LoVo (cell line): ENCODE measurements at places on chromosomes 16 and 17.

DNA sequence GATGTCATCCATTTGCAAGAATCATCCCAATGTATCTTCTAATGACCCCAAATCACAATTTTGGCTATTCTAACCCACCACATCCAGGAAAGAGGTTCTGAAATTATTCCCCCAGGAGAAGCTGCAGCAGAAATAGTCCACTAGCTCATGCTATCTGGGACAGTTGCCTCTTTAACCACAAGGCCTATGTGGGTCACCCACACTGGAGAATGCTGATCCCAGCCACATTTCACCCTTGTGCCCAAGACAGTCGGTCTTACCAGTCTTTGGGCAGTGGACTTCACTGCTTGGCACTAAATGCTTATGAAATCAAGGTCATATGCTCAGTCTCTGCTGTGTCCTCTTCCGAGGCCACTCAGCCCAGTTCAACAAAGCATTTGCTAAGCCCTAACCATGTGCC is 27.0 kb downstream of the ABCC12 start:
- no peak for DNase-seq

GRCh38 chr17:1087381-1088241 is 90.7 kb downstream of the TIMM22 start:
- no peak for DNase-seq

DNA sequence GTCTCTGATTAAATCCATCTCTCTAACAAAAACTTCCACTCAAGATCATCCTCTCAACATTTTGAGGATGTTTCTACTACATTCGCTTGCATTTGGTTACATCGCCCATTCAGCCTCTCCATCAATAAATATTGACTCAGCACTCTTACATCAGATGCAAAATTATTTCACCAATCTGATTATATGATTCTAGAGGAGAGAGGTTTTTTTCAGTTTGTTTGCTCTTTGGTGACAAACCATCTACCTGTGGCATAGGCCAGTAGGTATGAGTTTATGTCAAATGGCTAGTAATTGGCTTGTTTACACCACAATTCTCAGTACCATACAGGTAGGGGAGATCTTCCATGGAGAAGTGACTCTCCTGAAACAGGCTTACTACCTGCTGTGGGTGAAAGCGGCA is 52.3 kb downstream of the TOX3 start:
- peak; percentile 22 for DNase-seq

DNA sequence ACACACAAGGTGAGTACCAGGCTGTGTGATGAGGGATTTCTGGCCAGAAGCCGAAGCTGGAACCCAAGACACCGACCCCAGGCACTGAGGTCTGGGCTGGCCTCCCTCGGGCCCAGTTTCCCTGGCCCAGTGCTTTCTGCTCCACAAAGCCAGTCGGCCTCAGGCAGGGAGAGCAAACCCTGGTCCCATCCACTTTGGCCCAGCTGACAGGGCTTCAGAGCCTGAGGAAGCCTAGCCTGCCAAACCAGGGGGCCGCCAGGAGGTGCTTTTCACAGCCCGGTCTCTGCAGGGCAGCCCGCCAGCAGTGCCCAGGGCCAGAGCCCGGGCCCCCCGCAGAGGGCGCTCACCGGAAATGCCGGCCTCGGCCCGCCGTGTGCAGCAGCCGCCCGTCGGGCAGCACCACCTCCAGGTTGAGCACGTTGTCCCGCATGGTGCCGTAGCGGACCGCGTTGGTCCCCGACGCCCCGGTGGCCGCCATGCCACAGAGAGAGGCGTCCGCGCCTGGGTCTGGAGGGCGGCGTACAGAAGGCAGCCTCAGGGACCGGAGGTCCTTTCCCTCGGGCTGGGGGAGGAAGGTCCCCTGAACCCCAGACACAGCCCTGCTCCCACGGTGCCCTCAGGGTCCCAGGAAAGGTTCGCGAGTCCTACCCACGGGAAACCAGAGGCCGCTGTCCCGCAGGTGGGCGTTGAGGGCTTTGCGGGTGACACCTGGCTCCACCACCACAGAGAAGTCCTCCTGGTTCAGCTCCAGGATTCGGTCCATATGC is 2.2 kb downstream of the LDHD start:
- no peak for DNase-seq

GRCh38 chr17:77553459-77554066 is 404.9 kb upstream of the TNRC6C start:
- no peak for DNase-seq

DNA sequence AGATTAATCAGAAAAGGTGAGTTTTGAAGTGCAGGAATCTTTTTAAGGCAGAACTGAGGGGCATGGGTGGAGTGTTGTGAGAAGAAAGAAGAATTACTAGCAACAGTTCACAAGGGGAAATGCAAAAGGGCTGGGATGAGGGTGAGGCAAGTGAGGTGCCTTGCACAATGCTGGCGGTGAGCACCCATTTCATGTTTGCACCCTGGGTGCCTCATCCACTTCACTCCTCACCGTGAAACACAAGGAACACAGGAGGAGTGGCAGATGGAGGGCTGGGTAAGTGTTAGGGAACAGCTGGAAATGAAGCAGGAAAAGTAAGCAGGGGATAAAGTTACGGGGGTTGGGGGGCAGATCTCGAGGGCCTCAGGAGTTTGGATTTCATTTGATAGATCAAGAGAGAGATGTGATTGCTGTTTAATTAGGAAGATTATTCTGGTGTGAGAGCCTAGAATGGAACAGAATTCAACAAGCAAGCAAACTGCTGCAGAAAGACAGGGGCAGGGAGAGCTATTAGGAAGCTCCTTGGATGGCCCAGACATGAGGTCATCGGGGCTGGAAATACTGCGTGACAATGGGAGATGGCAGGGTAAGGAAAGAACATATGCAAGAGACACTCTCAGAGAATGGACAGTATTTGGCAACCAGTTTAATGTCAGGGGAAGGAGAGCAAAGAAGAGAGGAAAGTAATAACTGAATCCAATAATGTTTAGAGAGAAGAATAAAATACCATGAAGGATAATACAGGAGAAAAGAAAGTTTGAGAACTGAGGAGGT is 8.3 kb upstream of the HEATR6 start:
- no peak for DNase-seq

GRCh38 chr17:77228816-77229215 is 88.0 kb downstream of the SEC14L1 start:
- no peak for DNase-seq

GRCh38 chr16:85648805-85649204 is 35.7 kb downstream of the GSE1 start:
- no peak for DNase-seq

DNA sequence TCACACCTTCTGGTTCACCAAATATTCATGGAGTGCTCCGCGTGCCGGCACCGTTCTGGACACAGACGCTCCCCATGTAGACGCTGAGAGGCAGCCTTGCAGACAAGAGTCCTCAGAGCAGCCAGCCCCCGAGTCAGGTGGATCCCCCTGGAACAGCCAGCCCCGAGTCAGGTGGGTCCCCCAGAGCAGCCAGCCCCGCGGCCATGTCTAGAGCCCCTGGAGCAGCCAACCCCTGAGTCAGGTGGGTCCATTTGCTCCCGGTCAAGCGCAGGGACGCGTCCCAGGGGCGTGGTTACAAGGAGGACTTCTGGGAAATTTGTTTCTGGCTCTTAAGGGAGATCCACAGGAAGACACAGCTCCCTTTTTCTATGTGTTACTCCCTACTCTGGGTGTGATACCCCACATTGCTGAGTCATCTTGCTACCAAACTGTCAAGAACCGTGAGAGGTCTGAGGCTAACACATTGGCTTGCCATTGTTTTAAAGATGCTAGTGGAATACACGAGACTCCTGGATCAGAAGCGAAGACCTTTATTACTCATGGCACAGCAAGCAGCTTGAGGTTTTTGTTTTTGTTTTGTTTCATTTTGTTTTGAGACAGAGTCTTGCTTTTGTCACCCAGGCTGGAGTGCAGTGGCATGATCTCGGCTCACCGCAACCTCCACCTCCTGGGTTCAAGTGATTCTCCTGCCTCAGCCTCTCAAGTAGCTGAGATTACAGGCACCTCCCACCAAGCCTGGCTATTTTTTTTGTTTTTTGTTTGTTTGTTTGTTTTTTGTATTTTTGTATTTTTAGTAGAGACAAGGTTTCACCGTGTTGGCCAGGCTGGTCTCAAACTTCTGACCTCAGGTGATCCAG is 43.3 kb upstream of the CBFA2T3 start:
- no peak for DNase-seq

DNA sequence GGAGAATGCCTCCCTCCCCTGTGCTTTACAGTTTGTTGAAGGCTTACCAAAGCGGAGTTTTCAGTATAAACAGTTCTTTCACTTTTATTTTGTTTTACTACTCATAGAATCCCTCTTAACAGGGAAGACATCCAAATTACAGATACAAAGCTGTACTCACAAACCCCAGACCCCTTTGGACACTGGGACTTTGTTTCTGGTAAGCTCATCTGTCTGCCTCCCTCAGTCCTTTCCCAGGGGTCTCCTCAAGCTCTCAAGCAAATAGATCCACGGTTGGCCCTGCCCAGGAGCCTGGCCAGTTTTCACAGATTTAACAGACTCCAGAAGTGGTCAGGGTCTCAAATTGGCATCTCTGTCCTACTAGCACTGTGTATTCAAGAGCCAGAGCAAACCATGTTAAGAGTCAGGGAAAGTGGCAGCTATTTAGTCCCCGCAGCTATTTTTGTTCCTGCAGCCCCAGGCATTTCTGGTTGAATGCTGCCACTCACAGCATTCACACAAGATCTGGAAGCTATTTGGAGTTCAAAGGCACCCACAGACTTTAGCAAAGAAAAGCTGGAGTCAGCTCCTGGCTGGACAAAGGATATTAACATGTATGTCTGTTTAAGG is 54.2 kb downstream of the TMEM100 start:
- DNase-seq, result no peak

- DNase-seq, result peak; percentile 73
Measured at GRCh38 chr16:10250137-10250828, 68.1 kb upstream of the GRIN2A start.

DNA sequence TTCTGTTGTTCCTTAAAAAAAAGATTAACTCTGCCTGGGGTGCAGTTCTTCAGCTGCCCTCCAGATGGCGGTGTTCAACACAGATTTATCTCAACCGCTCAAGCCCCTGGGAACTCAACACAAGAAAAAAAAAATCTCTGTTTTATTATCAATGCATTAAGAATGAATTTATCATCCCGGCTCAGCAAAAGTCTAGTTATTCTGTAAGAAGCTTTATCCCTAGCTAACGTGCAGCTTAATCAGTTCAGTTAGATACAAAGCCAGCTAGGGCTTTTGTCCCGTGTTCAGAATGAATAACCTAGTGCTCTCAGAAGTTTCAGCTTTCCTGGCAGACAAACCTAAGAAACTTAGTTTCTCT is 475.9 kb upstream of the CCL2 start:
- DNase-seq, result peak; percentile 58

- DNase-seq, result peak; percentile 42
Measured at GRCh38 chr17:30433514-30433913, 43.7 kb upstream of the GOSR1 start.

- no peak for DNase-seq
Measured at GRCh38 chr17:63381101-63381729, 64.9 kb downstream of the CYB561 start.

- no peak for DNase-seq
Measured at GRCh38 chr16:8137606-8138005, 452.7 kb downstream of the TMEM114 start.

DNA sequence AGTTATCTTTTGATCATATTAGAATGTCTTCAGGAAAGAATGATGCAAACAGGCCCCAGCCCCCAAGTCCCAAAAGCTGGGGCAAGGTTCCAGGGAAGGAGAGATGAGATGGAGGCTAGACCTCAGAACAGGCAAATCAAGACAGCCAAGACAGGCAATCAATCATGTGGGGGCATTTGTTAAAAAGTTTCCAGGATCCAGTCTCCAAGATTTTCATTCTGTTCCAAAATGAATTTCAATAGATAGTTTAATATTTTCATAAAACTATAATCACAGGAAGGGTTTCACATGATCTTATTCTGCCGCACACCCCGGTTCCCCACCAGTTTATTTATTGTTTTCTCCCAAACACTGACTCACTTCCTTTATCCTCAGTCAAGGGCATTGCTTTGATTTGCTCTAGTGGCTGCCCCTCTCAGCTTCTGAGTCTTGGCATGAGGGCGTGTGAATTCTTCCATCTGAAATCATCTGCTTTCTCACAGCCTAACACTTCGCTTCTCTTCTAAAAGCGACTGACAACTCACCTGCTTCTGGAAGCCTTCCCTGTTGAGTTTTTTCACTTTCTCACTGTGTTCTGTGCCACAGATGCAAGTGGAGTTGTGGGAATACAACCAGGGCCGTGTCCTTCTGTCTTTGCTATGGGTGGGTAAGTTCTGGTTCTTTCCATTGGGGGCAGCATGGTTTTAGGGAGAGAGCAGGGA is 12.2 kb upstream of the TERF2 start:
- DNase-seq, result peak; percentile 79

DNA sequence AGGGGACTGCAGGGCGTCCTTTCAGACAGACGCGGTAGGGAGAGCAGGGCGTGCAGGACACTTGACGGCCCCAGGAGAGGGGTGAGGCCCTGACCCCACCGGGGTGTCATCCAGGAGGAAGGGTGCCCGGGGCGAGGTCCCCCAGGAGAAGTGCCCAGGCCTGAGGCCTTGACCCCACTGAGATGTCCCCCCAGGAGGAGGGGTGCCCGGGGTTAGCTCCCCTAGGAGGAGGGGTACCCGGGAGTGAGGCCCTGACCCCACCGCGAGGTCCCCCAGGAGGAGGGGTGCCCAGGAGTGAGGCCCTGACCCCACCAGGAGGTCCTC is 27.2 kb upstream of the METRNL start:
- no peak for DNase-seq

DNA sequence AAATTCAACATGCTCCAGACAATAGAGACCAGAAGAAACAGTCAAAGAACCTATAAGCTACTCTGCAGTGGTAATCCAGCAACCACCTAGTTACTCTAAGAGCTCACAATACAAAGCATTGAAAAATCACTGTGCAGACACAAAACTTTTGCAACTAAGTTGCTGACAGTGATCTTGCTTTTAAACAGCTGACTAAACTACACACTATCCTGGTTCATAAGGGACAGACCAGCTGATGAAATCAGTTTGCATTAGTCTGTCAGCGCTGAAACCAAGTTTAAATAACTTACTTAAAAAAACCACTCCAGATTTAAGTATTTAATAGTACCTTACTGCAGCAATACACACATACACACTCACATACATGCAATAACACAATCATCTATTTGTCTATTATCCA is 4.6 kb downstream of the VEZF1 start:
- DNase-seq, result no peak

- DNase-seq, result no peak
Measured at GRCh38 chr17:49344914-49345313, 17.1 kb downstream of the ZNF652 start.

- no peak for DNase-seq
Measured at GRCh38 chr17:3738562-3739295, 15.0 kb downstream of the HASPIN start.

DNA sequence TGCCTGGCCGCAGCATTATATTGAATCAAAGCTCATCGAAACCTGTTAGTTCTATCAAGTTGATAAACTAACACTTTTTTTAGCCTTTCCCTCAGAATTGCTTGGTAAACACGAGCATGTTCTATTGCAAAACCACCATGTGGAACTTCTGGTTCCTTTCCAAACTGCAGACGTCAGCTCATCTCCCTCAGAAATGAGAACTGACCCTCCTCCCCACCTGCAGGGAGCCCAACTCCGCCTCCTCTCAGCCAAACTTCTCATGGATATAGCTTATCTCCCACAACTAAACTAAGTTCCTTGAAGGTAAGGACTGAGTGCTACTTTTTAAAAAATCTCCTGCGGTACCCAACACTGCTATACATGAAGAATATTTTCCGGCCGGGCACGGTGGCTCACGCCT is 6.7 kb downstream of the SHMT1 start:
- DNase-seq, result no peak

- no peak for DNase-seq
Measured at GRCh38 chr16:65697065-65697464, 575.2 kb upstream of the CDH11 start.

- DNase-seq, result peak; percentile 3
Measured at GRCh38 chr16:53429221-53429943, 4.9 kb upstream of the RBL2 start.
